ENCODE measurements at places on chromosomes 2 and 18. TPM values are rescaled to one million over a fixed set of nuclear protein-coding genes. Genes with fewer than 3 reads are reported as not detected.

Gene PRKCE
- total RNA-seq: 53.8 TPM

Gene TEX44
- total RNA-seq: not detected

Gene CXCR2
- total RNA-seq: not detected

Gene GKN2
- total RNA-seq: not detected

Gene SLC5A7
- total RNA-seq: not detected

Gene CFC1
- total RNA-seq: not detected

Gene AKAIN1
- total RNA-seq: not detected

Measured in activated B cell treated with CpG ODN at 0.5 μM for 24 hours (primary cell).